A549 treated with CpdA at 1 μM for 4 hours (cell line): ENCODE measurements at places on chromosomes 4 and X. TPM values are rescaled to one million over a fixed set of nuclear protein-coding genes. Genes with fewer than 3 reads are reported as not detected.

BGN gene
- 0.06 to 0.10 TPM in 2 of 5 replicates, not detected in the others for total RNA-seq

HMGN5 gene
- total RNA-seq = 1.9 to 4.1 TPM (median 3.4 TPM) in 5 replicates

ZNF185 gene
- 5.8 to 7.5 TPM (median 6.8 TPM) in 5 replicates for total RNA-seq

LNX1 gene
- total RNA-seq = 0.07 to 0.09 TPM (median 0.07 TPM) in 3 of 5 replicates, not detected in the others

ADGRG2 gene
- 5.8 to 6.2 TPM (median 6.2 TPM) in 5 replicates for total RNA-seq

CDKL5 gene
- total RNA-seq = 3.6 to 6.2 TPM (median 5.9 TPM) in 5 replicates

SH3D19 gene
- total RNA-seq = 26.7 to 31.5 TPM (median 28.6 TPM) in 5 replicates

NHS gene
- 4.6 to 8.1 TPM (median 5.8 TPM) in 5 replicates for total RNA-seq

ANTXR2 gene
- total RNA-seq = 3.7 to 6.3 TPM (median 5.2 TPM) in 5 replicates

CSAG2 gene
- not detected in 5 replicates for total RNA-seq

HAND2 gene
- total RNA-seq = 0.14 to 0.66 TPM (median 0.36 TPM) in 5 replicates

C1QTNF7 gene
- total RNA-seq = not detected in 5 replicates

TMSB15B gene
- total RNA-seq = 4.3 to 8.0 TPM (median 5.9 TPM) in 5 replicates

GABRB1 gene
- total RNA-seq = not detected in 5 replicates

SMARCAD1 gene
- total RNA-seq = 11.0 to 14.0 TPM (median 13.1 TPM) in 5 replicates

ZAR1 gene
- 0.09 to 0.10 TPM in 2 of 5 replicates, not detected in the others for total RNA-seq

PTTG2 gene
- total RNA-seq = not detected in 5 replicates

F11 gene
- not detected in 5 replicates for total RNA-seq

CXCL8 gene
- 8.0 to 21.7 TPM (median 10.2 TPM) in 5 replicates for total RNA-seq

TSPAN7 gene
- total RNA-seq = 2.4 to 3.5 TPM (median 3.2 TPM) in 5 replicates

UGT8 gene
- 0.07 to 0.15 TPM (median 0.13 TPM) in 5 replicates for total RNA-seq

CYBB gene
- total RNA-seq = 0.03 to 0.09 TPM (median 0.05 TPM) in 3 of 5 replicates, not detected in the others

SPOCK3 gene
- 0.10 to 0.29 TPM (median 0.20 TPM) in 5 replicates for total RNA-seq

MAGEB1 gene
- total RNA-seq = not detected in 5 replicates

CYSLTR1 gene
- total RNA-seq = not detected in 5 replicates

CFI gene
- total RNA-seq = 0.26 to 0.69 TPM (median 0.42 TPM) in 5 replicates

PTPN13 gene
- 3.8 to 5.6 TPM (median 4.9 TPM) in 5 replicates for total RNA-seq

GPC4 gene
- 0.02 to 0.03 TPM (median 0.02 TPM) in 3 of 5 replicates, not detected in the others for total RNA-seq
